OCI-LY7 (cell line): ENCODE measurements at places on chromosomes 13 and 19. TPM values are rescaled to one million over a fixed set of nuclear protein-coding genes. Genes with fewer than 3 reads are reported as not detected.
A peak's percentile ranks its signal among the peaks of the same experiment; 100 is the strongest.

Gene RASAL3
- 52.0 and 53.3 TPM in 2 replicates for total RNA-seq

Gene ZNF627
- total RNA-seq: 16.0 and 16.8 TPM in 2 replicates

Gene PSG3
- not detected in 2 replicates for total RNA-seq

Gene TEX26
- not detected in 2 replicates for total RNA-seq

Gene TMEM238
- 6.5 and 7.1 TPM in 2 replicates for total RNA-seq

DNA sequence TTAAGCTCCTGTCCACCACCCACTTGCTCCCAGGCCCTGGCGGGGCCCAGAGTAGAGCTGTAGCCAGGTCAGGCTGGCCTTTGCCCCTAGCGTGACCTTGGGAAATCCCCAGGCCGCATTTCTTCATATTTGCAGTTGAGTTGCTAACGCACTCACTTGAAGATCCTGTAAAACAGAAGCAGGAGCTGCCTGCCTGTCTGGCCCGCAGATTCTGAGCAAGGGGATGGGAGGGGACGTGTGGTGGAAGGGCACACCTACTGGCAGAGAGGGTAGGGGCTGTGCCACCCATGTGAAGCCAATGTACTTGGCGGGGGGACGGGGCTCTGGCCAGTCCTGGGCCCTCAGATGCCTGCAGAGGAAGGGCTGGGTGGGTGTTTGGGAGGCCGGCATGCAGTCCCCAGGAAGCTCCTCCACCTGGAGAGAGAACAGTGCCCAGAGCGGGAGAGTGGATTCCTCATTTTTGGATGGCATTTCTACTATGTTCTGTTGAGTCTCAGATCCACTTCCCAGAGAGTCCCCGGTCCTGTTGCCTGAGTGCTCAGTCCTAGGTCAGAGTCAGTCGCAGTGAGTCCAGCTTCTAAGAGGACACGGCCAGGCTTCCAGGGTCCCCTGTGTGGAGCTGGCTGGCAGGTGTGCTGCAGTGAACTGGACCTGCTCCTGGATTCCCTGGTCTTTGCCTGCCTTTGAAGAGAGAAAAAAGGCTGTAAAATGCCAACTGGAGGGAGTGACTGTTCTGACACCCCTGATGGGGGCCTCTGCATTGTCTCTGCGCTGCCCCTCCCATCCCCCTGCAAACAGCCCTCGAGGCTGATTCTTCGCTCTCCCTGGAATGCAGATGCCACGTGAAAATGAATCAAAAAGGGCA, 62.9 kb downstream of the GGACT start:
- no peak for DNase-seq

DNA sequence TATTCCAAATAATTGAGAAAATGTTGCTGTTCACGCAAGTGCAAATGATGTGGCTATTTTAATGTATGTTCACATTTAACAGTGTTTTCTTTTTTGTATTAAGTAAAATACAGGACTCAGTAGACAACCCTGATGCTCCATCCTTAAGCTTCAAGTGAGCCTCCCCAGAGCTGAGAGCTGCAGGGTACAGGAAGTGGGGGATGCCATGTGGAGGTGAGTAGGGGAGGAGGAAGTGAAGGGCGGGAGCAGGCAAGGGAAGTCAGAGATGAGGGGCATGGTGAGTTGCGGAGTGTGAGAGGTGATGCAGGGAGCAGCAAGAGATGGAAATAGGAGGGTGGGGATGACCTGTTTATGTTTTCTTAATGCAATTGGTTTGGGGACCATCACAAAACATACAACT, 711.0 kb downstream of the UQCRFS1 start:
- peak; percentile 21 for DNase-seq

- no peak for DNase-seq
Observed at GRCh38 chr13:99133230-99133629, 67.4 kb upstream of the UBAC2 start.

GRCh38 chr13:21478881-21479808, 20.0 kb upstream of the ZDHHC20 start:
- DNase-seq: peak; percentile 79

DNA sequence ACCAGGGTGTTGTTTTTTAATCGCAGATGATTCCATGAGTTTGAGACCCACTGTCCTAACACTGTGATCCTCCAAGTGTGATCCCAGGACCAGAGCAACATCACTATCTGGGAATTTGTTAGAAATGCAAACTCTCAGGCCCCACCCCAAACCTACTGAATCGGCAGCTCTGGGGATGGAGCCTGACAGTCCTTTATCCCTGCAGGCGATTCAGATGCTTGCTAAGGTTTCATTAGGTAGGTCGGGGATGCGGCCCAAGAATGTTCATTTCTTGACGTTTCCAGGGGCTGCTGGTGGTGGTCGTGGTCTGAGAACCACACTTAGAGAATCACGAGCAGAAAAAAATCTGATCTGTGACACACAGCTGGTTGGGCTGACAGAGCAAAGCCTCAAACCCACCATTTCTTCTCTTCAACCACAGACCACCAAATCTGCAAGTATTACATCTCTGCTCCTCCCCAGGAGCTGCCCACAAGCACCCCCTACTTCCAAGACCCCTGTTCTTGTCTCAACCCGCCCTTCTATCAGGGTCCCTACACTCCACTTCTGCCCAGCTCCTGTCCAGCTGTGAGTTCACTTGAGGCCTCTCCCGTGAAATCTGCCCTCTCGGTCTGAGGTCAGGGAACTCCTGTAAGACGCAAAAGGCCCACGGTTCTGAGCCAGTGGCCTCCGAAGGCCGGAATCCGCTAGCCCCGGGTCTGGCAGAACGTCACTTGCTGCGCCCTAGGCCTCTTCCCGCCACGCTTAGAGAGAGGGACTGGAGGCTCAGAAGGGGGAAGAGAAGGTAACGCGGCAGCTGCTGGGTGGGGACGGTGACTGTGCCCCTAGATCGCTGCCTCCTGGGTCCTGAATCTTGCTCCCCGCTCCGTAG, 1.1 kb upstream of the FARP1 start:
- DNase-seq: no peak

DNA sequence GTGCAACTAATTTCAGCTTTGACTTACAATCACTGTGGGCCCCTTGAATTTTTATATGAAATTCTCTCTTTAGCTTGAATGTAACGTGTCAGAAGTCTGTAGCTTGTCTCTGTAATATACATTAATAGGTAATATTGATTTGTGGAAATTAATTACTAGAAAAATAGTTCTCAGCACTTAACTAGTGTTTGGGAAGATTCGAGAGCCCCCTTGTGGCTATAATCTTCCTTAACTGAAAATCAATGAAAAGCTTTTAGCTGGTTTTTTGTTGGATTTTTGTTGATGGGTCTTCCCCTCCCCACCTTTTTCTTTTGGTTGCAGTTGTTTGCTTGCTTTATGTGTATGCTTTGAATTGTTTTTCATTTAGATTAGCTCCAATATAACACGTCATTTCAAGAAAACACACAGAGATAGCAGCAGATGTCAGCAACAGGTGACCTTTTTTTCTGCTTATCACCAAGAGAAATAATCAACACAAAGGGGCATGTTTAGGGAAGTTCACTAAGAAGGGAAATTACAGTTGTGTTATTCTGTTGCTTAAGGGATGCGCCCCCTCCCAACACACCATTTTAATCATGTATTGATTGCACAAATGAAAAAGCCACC, 176.8 kb downstream of the OXGR1 start:
- DNase-seq: peak; percentile 3

- DNase-seq: no peak
Observed at GRCh38 chr13:27466513-27466912, 16.1 kb upstream of the MTIF3 start.

DNA sequence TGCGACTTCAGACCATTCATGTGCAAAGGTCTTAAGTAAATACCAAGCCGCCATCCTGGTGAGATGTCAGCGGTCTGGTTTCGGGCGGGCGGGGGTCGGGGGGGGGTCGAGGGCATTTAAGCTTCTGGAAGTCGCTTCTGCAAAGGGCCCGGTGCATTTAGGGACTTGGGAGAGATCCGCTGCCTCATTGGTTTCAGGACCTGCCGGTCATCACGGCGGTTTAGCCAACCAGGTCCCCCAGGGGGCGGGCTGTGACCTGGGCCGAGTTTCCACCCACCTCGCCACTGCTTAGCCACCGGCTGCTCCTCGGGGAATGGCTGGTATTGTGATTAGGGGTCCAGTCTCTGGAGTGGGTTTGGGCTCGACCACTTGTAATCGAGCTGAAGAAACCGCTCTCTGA, 7.8 kb downstream of the ANKLE1 start:
- DNase-seq: peak; percentile 80

DNA sequence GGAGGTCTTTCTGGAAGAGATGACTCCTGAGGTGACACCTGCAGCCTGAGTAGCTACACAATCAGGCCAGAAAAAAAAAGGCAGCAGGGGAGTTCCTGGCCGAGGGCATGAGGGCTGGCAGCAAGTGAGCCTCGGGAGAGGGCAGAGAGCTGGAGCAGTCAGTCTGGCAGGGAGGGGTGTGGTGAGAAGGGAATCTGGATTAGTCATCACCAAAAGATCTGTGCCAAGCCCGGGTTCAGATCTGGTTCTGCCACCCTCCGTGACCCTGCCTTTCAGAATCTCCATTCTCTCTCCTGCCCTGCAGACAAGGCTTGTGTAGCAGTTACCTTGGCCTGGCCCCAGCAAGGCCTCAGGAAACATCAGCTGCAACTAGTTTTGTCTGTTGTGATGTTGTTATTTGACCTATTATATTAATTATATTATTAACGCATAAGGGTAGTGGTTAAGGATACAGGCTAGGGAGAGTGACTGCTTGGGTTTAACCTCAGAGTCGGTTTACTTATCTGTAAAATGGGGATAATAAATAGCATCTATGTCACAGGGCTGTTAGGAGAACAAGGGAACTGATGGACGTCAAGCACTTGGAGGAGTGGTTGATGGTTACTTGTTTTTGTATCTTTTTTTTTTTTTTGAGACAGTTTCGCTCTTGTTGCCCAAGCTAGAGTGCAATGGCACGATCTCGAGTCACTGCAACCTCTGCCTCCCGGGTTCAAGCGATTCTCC, 2.7 kb upstream of the CAPNS1 start:
- no peak for DNase-seq
